ENCODE measurements at places on chromosomes 6 and 20. TPM values are rescaled to one million over a fixed set of nuclear protein-coding genes. Genes with fewer than 3 reads are reported as not detected.
A peak's percentile ranks its signal among the peaks of the same experiment; 100 is the strongest.

FAM209B gene
- 1.9 TPM for total RNA-seq

SIRPA gene
- 10.2 TPM for total RNA-seq

SLC26A8 gene
- not detected for total RNA-seq

STAU1 gene
- 42.9 TPM for total RNA-seq

NEU1 gene
- 25.3 TPM for total RNA-seq

DNA sequence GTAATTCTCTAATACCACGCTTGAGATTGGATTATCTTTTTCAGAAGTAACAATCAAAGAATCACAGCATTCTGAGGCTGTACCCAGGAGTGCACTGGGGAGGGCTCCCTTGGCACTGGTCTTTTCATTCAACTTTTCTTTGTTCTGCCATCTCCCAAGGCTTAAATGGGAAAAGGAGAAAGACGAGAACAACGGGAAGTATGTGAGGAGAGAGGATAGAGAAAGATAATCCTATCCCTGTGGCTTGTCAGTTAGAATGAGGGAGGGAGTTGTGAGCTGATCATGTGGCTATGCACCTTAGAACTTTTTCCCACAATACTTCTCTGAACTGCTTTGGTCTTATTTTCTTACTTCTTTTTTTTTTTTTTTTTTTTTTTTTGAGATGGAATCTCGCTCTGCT, 83.1 kb downstream of the CAP2 start:
- H3K4me3 ChIP-seq, result no peak overlapping the region
- no peaks in the 10 kb centered on the region for H3K36me3 ChIP-seq
- no peak overlapping the region for H3K27ac ChIP-seq

DNA sequence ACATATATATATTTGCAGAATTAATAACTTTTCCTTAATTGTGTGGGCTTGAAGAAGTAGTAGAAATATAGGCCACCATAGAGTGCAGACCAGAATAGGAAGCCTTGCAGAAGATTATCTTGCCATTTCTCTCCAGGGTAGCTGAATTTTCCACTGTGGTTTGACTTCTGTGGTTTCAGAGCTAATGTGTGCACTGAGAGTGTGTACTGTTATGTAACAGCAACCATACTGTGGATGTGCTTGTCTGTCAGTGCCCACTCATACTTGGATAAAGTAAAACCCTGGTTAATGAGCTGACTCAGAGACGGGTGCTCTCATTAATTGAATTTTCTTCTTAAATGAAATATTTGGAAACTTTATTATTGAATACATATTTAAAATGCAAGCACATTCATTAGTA, 57.2 kb downstream of the CEP43 start:
- DNase-seq, result peak; percentile 16
- H3K4me3 ChIP-seq, result no peak overlapping the region
- H3K27me3 ChIP-seq, result no peaks in the 10 kb centered on the region
- peaks cover 9% of the 10 kb centered on the region for H3K4me1 ChIP-seq
- H3K27ac ChIP-seq, result no peak overlapping the region

DNA sequence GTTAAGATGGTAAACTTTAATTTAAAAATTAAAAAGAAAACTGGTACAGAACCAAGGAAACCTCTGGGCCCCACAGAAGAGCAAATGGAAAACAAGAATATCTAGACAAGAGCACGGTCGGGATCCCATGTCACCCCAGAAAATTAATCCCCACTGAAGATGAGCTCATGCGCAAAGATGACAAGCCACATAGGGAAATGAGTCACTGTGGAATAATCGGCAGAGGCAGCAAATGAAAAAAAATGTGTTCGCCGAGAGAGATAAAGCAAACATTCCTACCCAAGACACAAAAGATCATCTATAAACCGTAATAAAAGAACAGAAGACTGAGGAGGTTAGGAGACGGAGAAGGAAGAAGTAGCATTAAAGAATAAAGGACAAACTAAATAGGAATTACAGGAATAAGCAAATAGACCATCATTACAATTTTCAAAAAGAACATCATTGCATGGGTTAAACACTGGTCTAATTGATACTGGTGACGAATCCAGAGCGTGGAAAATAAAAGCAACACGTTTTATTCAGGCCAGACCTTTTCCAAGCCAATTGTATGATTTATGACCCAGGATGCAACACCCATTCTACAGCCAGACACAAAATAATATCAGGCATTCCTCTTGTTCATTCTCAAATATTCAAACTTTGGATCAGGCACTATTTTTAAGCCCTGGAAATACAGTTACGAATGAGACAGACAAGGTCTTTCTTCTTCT, 138.0 kb upstream of the ARID1B start:
- H3K27ac ChIP-seq, result no peak overlapping the region
- H3K36me3 ChIP-seq, result no peaks in the 10 kb centered on the region
- H3K27me3 ChIP-seq, result no peaks in the 10 kb centered on the region
- no peak overlapping the region for H3K4me3 ChIP-seq
- no peak for DNase-seq

DNA sequence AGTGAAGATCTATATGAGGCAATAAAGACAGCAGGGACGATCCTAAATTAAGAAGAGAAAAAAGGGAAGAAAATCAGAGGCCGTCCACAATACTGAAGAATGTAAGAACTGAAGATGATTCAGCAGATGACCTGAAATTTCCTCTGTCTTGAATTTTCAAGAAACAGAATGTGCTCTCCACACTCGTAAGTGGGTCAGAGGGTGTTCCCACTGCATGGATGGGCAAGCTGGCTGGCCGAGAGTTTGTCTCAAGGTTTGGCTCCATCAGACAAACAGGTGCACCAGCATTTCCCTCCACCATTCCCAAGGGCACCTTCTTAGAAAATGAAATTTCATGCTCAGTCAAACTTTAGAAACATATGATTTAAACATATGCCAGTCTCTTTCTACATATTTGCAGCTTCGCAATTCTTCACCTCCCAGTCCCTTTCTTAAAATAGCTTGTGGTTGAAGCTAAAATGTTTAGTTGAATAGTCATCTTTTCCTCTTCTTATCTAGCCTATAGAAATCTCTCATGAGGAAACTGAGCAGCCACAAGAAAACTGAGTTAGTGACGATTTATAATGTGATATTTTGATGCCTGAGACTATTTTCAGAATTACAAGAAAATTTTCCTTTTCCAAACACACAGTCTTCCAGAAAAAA, 576.4 kb downstream of the PRKN start:
- H3K36me3 ChIP-seq, result no peaks in the 10 kb centered on the region
- no peak for DNase-seq
- no peak overlapping the region for H3K4me3 ChIP-seq
- no peaks in the 10 kb centered on the region for H3K27me3 ChIP-seq
- H3K27ac ChIP-seq, result no peak overlapping the region
- no peaks in the 10 kb centered on the region for H3K4me1 ChIP-seq

GRCh38 chr6:146433881-146434731, 109.5 kb upstream of the RAB32 start:
- no peaks in the 10 kb centered on the region for H3K4me1 ChIP-seq
- DNase-seq, result no peak
- H3K27ac ChIP-seq, result no peak overlapping the region
- no peak overlapping the region for H3K4me3 ChIP-seq

- H3K27ac ChIP-seq, result no peak overlapping the region
- H3K4me1 ChIP-seq, result no peaks in the 10 kb centered on the region
- H3K27me3 ChIP-seq, result no peaks in the 10 kb centered on the region
- DNase-seq, result no peak
Observed at GRCh38 chr20:14259689-14260088, 77.7 kb downstream of the FLRT3 start.

DNA sequence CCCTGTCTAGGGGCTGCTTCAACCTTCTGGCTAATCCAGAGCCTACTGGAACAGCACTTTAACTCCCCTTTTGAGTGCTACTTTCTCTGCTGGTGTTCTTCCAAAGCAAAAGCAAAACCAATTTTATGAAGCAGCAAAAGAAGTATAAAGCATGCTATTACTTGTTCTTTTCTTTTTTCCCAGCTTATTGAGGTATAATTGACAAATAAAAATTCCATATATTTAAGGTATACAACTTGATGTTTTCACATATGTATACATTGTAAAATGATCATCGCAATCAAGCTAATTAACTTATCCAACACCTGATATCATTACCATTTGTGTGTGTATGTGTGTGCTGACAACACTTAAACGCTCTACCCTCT, 14.9 kb downstream of the ID4 start:
- no peak for DNase-seq
- no peaks in the 10 kb centered on the region for H3K27me3 ChIP-seq
- no peak overlapping the region for H3K27ac ChIP-seq
- no peaks in the 10 kb centered on the region for H3K4me1 ChIP-seq
- H3K36me3 ChIP-seq, result no peaks in the 10 kb centered on the region

DNA sequence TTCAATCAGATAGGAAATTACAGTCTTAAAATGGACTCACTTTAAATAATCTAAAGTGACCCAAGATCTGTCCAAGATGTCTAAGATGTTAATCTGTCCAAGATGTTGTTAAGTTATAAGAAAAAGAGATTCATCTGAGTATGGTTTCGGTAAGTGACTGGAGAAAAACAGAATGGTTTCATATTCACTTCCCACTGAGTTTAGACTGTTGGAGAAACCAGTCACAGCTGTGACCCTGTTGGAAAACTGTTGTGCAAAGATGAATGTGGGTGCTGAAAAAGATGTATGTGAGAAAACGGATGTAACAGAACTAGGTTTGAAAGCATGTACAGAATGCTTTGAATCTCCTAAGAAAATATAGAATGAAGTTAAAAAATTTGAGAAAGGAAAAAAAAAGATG, 325.9 kb downstream of the COL12A1 start:
- H3K27me3 ChIP-seq, result no peaks in the 10 kb centered on the region
- no peaks in the 10 kb centered on the region for H3K4me1 ChIP-seq
- no peak overlapping the region for H3K4me3 ChIP-seq
- no peaks in the 10 kb centered on the region for H3K36me3 ChIP-seq

DNA sequence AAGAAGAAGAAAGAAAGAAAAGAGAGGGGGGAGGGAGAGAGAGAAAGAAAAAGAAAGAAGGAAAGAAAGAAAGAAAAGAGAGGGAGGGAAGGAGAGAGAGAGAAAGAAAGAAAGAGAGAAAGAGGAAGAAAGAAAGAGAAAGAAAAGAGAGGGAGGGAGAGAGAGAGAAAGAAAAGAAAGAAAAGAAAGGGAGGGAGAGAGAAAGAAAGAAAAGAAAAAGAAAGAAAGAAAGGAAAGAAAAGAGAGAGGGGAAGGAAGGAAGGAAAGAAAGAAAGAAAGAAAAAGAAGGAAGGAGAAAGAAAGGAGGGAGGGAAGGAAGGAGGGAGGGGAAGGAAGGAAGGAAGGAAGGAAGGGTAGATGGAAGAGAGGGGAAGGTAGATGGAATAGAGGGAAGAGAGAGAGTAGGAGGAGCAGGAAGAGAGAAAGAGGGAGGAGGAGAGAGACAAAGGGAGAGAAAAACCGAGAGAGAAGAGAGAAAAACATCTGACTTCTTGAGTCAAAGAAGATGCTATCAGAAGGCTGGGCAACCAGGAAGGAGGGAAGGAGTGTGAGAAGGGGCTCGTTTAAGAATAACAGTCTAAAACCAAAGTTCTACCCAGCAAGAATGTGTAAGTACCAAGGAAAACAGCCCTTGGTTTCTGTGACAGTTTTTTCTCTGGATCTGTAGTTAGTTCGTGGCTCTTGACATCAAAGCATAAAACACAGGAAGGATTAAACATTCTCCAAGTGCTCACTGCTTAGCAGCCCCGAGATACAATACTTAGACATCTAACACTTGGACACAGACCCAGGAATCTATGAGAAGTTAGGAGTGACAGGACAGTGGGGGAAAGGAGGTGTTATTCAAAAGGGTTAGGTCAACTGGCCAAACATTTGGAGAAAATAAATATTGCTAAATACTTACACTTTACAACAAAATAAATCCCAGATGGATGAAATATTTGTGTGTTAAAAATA, 131.9 kb upstream of the STMND1 start:
- no peaks in the 10 kb centered on the region for H3K4me1 ChIP-seq
- H3K36me3 ChIP-seq, result no peaks in the 10 kb centered on the region
- no peak overlapping the region for H3K27ac ChIP-seq
- no peak overlapping the region for H3K4me3 ChIP-seq
- DNase-seq, result no peak

DNA sequence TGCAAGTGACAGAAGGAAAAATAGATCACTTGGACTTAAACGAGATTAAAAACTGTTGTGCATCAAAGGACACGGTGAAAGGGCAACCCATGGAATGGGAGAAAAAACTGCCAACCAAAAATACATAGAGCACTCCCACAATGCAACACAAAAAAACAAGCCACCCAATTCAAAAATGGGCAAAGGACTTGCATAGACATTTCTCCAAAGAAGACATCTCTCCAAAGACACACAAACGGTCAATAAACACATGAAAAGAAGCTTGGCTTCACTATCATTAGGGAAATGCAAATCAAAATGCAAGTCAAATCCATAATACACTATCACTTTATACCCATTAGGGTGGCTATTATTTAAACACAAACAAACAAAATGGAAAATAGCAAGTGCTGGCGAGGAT, 45.0 kb downstream of the PXDC1 start:
- H3K27me3 ChIP-seq, result no peaks in the 10 kb centered on the region
- no peaks in the 10 kb centered on the region for H3K36me3 ChIP-seq
- no peak overlapping the region for H3K4me3 ChIP-seq
- no peak overlapping the region for H3K27ac ChIP-seq
- no peak for DNase-seq

DNA sequence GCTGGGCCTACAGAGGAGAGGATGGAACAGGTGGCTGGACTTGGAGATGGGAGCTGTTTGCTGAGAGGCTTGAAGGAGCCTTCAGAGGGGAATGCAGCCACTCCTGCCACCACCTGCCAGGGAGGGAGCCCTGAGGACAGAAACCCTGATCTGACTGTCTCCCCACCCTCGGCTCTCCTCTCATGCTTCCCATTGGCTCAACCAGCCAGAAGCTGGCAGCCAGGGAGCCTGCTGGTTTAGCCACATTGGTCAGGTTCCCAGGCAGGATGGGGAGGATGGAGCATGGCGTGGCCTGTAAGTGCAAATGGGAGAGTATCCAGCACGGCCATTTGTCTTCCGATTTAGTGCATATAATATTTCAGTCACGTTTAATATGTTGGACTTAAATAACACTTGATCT, 12.8 kb downstream of the TREM1 start:
- H3K4me1 ChIP-seq, result peaks cover 60% of the 10 kb centered on the region
- no peaks in the 10 kb centered on the region for H3K36me3 ChIP-seq
- H3K27ac ChIP-seq, result no peak overlapping the region
- H3K27me3 ChIP-seq, result no peaks in the 10 kb centered on the region
- H3K4me3 ChIP-seq, result no peak overlapping the region

DNA sequence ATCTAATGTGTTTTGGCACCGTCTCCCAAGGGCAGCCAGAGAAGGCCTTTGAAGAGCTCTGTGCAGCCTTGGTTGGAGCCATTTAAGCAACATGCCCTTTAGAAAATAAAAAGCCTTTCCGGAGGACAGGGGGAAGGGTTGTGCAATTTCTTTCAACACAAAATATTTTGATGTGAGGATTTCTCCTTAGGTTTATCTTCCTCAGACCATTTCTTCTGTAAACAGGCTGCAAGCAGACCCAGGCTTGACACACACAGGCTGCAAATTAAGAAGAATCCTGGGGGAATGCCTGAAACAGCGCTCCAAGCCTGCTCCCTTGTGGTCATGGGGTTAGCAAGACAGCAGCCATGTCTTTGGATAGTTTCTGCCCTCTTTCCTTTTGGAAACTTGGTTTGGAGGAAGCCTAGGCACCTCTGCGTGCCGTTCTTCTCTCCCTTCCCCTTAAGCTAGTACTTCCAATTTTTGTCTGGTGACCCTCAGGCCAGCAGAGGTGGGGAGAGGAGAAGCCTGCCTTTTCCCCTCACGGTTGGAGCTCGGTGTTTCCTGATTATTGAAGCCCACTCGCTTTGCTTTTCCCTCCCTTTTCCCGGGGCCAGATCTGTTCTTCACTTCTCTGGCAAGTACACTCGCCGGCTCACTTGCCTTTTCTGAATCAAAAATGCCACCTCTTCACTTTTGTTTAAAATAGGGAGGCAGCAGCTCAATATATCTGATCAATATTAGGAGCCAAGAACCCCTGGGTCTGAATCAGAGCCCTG, 39.6 kb upstream of the NOX3 start:
- H3K27me3 ChIP-seq, result no peaks in the 10 kb centered on the region
- H3K27ac ChIP-seq, result no peak overlapping the region
- no peak for DNase-seq
